ENCODE measurements at places on chromosomes 6 and 20.

DNA sequence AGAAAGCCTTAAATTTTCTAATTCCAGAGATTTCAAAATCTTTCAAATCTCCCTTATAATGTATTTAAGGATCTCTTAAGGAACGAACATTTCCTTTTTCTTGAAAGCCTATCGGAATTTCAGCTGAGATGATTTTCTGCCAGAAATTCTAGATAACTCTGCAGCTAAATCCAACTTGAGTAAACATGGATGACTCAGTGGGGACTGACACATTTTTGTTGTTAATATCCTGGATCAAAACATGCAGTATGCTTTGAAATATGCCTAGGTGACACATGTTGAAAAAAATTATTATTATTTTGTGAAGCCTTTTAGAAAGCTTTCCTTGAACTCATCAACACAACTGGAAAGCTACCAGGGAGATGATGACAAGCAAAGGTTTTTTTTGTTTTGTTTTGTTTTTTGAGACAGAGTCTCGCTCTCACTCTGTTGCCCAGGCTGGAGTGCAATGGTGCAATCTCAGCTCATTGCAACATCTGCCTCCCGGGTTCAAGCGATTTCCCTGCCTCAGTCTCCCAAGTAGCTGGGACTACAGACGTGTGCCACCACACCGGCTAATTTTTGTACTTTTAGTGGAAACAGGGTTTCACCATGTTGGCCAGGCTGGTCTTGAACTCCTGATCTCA is 140.1 kb upstream of the SNX9 start:
- peak; percentile 49 for DNase-seq

- no peak for DNase-seq
Measured at GRCh38 chr6:41271901-41272395, 14.5 kb downstream of the TREM1 start.

DNA sequence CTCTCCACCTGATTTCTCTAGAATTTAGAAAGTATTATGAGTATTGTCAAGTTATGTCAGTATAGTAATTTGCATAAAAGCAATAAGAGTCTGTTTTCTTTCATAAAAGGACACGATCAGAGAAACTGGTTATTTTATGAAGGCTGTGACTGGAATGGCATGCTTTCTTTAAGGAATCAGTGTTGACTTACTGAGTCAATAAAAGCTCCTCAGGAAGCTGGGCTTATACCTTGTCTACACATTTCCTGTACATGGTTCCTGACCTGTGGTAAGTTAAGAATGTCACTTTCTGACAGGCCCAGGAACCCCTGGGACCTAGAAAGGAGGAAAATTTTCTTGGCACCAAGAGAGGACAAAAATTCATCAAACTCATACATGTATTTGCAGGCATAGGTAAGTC is 1224.0 kb upstream of the ADGRB3 start:
- no peak for DNase-seq

DNA sequence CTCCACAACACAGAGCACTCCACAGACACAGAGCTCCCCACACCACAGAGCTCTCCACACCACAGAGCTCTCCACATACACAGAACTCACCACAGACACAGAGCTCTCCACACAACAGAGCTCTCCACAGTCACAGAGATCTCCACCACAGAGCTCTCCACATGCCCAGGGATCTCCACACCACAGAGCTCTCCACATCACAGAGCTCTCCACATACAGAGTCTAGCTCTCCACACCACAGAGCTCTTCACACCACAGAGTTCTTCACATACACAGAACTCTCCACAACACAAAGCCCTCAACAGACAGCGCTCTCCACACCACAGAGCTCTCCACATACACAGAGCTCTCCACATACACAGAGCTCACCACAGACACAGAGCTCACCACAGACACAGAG is 55.3 kb downstream of the ERMARD start:
- DNase-seq, result peak; percentile 24

DNA sequence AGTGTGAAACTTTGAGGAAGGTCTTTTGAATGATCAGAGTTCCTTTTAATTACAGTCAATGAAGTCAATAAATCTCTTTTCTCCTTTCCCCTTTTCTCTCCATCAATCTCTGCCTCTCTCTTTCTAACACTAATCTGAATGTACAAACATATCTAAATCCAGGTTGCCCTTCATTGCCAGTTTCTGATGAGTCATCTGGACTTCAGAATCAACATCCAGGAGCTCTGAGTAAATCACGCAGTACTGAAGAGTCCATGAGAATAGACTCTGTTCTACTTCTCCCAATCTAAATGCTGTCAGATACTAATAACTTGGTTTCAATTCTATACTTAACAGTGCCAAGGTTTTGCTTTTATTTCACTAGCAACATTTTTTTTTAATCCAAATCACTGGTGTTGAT is 238.7 kb upstream of the THEMIS start:
- DNase-seq, result peak; percentile 33

DNA sequence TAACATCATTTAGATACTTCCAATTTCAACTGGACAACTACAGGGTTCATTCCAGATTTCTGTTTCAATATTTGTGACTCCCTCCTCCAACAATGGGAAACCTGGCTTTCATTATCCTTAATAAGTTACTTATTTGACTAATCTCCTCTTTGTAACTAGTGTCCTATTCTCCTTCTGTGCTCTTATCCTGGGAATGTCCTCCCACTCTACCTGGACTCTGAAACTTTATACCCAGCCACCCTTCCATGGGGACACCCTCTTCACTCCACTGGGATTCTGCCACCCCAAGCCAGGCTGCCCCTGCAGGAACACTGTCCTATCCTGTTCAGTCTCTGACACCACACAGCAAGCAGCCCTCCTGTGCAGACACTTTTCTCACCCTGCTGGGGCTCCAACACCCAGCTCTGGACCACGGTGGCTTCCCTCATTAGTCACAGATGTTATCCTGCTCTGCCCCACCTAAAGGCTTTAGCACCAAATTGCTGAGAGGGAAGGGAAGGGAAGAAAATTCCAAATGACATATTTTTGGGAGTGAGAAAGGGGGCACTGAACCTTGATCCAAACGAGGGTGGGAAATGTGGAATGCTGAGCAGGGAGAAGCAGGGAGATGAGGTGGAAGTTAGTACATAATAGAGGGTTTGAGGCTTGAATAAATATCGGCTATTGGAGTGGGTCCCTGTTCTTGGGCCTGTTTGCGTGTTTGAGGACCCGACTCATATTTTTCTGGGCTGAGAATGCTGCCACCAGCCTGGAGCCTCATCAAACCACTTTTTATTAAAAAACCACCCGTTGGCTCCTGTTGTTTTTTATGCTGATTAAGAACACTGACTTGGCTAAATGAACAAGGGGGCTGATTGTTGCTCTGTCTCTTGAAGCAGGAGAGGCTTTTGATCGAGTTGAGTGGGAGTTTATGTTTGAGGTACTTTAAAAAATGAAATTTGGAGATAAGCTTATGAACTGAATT is 54.0 kb upstream of the AKIRIN2 start:
- DNase-seq, result no peak

Data from myocyte (in vitro differentiated cells).